Cortex of kidney (tissue), 1 donor: ENCODE measurements at places on chromosomes 16 and 17.

GRCh38 chr16:48556913-48557351 is 53.0 kb downstream of the N4BP1 start:
- no peak for DNase-seq

GRCh38 chr17:62064029-62064790 is 868 bp downstream of the MED13 start:
- no peak for DNase-seq

- DNase-seq = no peak
These were observed 40.7 kb upstream of the DLX4 start for GRCh38 chr17:49928126-49928800.

DNA sequence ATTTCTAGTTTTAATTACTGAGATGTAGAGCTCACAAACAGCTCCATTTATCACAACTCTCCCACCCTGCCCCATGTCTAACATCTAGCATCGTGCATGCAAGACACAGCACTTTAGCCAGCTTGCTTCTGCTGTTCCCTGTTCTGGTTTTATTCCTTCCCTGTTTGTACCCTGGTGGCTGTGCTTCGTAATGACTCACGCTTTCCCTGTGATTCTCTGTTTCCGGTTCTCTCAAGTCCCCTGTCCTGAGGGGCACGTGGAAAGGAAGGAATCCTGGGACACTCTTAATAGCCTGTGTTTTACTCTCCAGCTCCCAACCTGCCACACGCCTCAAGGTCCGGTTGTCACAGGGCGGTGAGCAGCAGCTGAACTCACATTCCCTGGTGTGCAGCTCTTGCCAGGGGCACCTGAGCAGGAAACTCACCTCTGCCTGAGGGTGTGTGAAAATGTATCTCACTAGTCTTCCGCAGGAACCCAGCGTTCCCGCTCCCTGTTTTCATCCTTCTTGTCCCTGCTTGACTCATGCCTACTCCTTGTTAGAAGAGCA is 10.6 kb downstream of the SHISA6 start:
- DNase-seq = no peak

- DNase-seq = no peak
These were observed 119.2 kb upstream of the NETO2 start for GRCh38 chr16:47262938-47263337.

- DNase-seq = no peak
These were observed 8.6 kb downstream of the KRT10 start for GRCh38 chr17:40813804-40814203.

DNA sequence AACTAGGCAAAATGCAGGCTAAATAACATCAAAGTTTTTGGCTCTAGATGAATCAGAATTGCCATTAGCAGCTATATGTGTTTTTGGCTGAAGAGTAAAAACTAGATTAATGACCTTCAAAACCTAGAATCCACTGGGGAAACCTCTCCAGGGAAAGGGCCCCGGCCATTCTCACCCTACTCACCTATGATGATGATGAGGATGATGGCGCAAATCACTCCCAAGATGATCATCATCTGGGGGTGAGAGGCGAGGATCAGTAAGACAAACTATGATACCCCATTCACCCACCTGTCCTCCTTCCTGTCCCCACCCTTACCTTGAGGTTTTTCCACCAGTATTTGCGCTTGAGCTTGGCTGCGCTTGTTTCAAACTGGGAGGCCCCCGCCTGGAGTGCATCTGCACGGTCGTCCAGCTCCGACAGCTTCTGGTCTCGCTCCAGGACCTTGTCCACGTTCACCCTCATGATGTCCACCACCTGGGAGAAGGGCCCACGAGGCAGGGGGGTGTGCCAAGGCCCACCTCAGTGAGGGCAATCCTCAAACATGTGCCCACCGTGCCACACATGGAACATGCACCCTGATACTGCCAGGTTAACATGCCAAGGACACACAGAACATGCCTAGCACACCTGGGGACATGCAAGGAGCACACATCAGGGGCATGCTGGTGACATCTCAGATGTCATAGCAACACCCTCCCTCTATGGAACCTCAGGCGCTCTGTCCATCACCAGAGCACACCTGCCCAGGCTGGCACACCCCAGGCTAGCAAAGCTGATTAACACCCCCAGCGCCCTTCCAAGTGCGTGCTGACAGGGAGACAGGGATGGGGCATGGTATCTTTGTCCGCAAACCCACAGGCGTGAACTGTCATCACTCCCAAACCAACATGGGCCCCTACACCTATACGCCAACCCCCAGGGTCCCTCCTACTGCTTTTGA is 1.2 kb downstream of the VAMP2 start:
- DNase-seq = no peak

DNA sequence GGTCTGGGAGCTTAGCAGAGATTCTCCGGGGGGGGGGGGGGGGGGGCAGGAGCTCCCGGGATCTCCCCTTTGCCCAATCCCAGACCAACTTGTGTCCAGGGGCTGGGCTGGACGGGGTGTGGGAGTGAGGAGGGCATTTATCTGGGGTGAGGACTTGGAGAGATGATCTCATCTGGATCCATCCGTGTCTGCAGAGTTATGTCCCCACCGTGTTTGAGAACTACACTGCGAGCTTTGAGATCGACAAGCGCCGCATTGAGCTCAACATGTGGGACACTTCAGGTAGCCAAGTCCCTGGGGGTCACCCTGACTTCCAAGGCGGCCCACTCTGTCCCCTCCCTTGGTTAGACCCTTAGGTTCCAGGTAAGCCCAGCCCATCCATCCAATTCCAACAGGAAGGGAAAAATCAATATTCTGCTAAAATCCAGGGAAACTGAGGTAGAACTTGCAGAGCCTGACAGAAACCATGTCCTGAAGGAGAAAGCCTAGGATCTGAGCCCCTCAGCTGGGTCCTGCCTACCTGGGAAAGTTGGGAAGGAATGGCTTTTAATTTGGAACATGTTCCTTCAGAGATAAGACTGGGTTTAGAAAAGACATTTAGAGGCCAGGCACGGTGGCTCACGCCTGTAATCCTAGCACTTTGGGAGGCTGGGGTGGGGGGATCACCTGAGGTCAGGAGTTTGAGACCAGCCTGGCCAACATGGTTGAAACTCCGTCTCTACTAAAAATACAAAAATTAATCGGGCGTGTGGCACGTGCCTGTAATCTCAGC is 921 bp downstream of the RND2 start:
- DNase-seq = no peak
